ENCODE measurements at places on chromosomes 5 and 9.

GRCh38 chr5:146799231-146799630 is 79.3 kb downstream of the PPP2R2B start:
- DNase-seq: no peak

GRCh38 chr9:116288658-116289057 is 135.1 kb downstream of the PAPPA start:
- no peak for DNase-seq

DNA sequence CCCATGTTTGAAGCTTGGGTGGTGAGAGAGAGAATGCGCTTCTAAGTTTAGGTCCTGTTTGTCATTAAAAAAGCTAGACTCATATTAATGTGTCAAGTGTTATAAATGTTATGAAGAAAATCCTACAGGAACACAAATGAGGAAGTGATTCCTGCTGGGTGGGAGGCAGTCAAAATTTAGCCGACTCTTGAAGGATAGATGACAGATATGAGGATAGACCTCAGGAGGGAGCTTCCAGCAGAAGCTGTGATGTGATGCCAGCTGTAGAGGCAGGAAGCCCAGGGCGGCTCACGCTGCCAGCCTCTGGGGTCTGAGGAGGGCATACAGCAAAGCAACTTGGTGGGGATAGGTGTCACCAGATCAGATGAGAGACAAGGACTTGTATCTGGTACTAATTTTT is 74.7 kb upstream of the ADAMTS16 start:
- no peak for DNase-seq

DNA sequence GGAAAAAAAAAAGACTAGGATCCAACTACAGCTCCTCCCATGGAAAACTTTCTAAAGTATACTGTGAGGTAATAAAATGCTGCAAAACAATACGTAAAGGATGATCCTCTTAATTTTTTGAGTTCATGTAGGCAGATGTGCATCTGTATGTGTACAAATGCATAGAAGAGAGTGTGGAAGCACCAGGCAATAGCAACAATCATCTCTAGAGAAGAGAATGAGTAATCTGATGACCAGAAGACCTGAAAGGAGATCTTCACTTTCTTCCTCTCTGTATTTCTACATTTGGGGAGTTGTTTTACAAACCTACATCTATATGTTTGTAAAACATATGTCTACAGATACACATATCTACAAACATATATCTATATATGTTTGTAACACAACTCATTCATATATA is 29.3 kb upstream of the SPDL1 start:
- no peak for DNase-seq

DNA sequence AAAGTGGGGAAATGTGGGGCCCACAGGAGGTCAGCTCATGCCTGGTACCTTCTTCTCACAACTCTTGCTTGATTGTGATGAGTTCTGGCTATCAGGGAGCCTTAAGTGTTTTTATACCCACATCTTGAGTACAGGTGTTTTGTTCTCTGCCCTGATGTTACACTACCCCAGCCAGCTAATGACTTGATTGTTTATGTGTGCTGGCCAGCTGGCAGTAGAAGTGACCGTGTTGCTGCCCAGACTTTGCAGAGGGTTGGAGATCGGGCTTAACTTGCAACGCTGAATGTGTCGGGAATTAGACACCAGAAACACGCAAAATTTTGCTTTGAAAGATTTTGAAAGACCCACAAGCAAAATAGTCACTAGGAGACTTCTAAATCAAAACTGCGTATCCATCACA is 16.9 kb upstream of the ZDHHC11B start:
- no peak for DNase-seq

DNA sequence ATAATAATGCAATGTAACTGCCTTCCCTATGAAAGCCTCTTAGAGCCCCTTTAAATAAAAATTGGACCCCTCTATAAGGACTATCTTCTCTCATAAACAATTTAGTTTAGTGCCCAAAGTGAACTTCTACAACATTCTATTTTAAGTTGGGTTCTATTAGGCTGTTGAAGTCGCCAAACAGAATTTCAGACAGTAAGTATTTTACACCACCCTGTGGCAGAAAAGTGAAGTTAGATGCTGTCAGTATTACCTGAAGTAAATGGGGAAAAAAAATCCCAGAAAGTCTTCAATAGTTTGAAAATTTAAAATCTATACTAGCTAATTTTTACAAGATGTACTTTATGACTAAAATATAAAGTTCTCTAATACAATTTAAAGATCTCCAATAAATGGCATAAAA is 29.5 kb downstream of the CAAP1 start:
- no peak for DNase-seq

DNA sequence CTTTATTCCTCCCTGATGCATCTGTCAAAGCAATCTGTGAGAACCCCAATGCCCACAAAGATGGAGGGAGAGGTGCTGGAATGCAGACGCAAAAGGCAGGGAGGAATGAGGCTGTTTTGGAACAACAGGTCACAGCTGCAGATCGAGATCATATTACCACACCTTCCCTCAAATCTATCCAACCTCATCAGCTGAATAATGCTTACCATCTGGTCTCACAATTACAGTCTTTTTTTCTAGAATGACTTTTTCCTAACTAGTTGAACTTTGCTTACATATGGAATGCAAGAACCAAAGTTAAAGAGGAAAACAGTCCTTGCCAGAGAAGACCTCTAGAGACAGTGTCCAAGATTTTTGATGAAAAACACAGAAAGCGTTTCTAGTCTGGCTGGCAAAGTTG is 158.1 kb downstream of the LPAR1 start:
- DNase-seq: no peak

GRCh38 chr9:99807956-99808355 is 13.7 kb upstream of the NR4A3 start:
- no peak for DNase-seq

- DNase-seq: no peak
Observed at GRCh38 chr5:14729448-14730385, 65.2 kb downstream of the OTULIN start.

DNA sequence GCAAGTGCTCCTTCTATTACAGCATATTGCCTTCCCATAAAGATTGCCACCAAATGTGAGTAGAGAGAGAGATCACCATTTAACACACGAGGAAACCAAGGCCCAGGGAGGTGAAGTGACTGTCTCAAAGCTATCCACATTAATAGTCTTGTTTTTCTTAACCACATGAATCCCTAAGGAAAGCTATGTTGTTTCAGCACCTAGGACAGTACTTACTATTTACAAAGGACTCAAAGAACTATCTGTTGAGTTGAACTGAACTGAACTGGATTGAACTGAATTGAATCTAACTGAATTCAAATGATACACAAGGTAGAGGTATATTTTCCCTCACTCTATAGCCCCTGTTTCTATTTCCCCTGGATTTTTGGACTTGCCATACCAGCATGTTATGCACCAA is 430.4 kb downstream of the CAAP1 start:
- no peak for DNase-seq

- no peak for DNase-seq
Observed at GRCh38 chr5:109953761-109954160, 264.0 kb downstream of the MAN2A1 start.

DNA sequence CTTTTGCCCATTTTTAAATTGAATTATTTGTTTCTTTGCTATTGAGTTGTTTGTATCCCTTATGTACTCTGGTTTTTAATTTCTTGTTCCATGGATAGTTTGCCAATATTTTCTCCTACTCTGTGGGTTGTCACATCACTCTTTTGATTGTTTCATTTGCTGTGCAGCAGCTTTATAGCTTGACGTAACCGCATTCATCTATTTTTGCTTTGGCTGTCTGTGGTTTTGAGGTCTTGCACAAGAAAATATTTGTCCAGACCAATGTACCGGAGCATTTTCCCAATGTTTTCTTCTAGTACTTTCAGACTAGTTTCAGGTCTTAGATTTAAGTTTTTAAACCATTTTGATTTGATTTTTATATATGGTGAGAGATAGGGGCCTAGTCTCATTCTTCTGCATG is 36.2 kb upstream of the ZNF366 start:
- no peak for DNase-seq

DNA sequence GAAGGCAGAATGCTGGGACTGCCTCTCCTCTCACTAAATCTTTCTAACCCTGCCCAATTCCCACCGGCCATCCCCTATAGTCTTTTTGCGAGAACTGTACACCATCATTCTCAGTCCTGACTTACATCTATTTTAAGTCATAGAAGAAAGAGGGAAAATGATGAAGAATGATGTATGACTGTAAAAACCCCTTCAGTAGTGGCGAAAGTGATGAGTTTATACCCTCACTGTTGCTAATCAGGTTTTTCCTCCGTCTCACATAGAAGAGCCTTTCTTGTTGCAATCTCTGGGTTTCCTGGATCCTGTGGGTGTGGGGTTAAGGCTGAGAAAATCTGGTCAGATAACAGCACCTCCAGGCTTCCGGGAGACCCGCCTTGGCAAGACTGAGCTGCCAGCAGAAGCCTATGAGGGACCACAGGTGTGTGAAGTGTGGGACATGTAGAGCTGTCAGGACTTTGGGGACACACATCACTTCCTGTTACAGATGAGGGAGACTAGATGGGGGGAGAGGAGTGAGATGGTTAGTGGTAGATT is 147.1 kb upstream of the SLC12A2 start:
- DNase-seq: no peak

DNA sequence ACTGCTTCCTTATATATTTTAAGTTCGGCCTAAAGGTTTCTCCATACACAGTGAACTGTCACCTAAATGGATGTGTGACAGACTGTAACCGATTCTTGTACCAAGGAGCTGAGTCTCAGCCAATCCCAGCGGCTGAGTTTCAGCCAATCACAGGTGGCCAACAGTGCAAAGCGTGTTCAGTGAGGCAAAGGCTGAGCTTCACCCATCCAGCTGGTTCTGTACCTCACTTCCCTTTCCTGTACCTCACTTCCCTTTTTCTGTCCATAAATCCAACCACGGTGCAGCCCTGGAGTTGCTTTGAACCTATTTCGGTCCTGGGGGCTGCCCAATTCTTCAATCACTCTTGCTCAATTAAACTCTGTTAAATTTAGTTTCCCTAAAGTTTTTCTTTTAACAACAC is 15.7 kb upstream of the TBC1D9B start:
- no peak for DNase-seq

DNA sequence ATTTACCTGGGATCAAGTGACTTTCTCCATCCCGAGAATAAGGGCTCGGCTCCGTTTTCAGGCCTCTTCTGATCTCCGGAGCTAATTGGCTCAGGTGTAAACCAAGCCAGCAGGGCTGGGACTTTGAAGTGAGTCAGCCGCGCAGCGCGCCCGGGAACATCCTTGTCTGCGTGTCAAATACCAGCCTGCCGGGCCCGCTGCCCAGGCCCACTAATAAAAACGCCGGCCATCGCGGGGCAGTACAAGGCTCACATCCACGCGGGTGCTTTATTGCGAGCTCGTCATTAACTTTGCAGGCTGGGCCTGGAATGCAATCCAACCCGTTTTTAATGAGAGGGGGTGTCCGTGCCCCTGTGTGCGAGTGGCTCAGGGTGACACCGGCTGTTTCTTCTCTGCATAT is 416.8 kb downstream of the IRX2 start:
- DNase-seq: no peak

- DNase-seq: no peak
Observed at GRCh38 chr5:154625031-154625430, 130.1 kb upstream of the LARP1 start.

Measured in activated naive CD4-positive, alpha-beta T cell treated with anti-CD3 and anti-CD28 coated beads, Interleukin-2, amount 50 U/mL, for 16 hours (primary cell).